NCI-H2029 treated with DMSO at 0.1 percent for 48 hours (cell line): ENCODE measurements at places on chromosomes 5 and 9.

DNA sequence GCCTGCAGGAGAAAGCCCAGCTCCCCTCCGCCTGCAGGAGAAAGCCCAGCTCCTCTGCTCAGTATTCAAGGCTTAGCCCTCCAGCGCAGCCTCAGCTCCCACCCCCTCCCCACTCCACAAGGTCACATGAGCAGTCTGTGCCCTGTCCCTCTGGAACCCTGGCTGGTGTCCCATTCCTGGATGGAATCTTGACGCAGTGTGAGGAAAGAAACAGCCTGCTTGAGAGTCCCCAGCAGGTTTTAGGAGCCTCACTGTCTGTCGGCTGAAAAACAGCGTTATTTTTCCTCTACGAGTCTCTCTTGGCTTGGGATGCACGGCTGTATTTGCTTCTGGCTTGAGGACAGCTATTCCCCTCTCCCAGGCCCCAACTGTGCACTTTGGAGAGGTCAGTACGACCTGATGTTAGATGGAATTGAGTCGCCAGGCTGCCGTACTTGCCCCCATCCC lies 210.1 kb upstream of the TRIM32 start:
- DNase-seq = no peak

- DNase-seq = no peak
Observed at GRCh38 chr9:85528142-85528541, 213.6 kb downstream of the AGTPBP1 start.

GRCh38 chr5:91293131-91293530 lies 90.0 kb downstream of the ARRDC3 start:
- no peak for DNase-seq

DNA sequence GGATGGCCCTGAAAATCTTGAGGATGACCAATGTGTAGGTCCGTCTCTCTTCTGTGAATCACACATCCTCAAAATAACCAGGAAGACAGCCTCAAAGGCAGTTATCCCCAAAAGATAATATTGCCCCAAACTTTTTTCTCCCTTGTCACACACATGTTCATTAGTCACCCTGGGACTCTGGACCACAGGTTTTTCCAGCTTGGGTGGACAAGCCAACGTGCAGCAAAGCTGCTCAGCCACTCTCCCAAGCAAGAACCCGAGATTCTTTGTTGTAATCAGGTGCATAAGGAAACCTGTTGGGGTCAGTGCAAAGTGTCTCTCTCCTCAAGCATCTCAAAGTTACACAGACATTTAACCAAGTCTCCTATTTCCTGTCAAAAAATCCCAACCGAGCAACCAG lies 196.6 kb downstream of the GNA14 start:
- no peak for DNase-seq

- no peak for DNase-seq
Observed at GRCh38 chr5:178466342-178466741, 123.9 kb downstream of the COL23A1 start.
